Activated CD8-positive, alpha-beta memory T cell treated with anti-CD3 and anti-CD28 coated beads for 1 hour (primary cell): ENCODE measurements at places on chromosomes 5 and 9.

DNA sequence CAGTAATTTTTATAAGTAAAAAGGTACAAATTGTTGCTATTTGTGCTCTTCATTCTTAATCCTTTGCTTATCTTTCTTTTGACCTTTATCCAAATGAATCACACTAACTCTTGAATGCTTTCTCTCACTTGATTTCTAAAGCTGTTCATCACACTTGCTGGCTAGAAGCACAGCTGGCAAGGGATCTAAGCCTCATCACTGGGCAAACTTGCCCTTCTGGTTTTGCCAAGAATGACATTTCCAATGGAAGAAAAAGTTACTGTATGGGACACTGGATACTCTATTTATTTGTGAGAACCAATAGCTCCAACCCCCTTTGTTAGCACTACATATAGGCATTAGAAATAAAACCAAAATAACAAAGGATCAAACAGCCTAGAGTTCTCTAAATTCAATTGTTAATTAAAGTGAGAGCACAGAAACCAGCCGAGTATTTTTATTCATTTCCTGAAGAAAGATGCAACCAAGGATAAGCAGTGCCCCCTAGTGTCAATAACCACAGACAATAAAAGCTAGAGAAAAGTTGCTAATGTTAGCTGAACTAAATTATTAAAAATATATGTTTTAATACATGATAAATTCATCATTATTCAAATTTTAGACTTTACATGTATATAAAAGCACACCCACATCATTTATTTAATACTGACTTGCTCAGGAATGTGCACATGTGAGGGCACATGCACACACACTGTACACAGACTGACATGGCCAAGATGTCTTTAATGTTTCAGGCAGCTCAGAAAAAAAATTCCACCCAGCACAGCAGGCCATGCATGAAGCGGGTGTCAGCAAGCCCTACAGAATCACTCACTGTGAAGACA, 59.8 kb upstream of the POU5F2 start:
- no peak for DNase-seq

- no peak for DNase-seq
These were observed 203.4 kb downstream of the EFNA5 start for GRCh38 chr5:107467137-107467932.

GRCh38 chr9:135290566-135290965, 189.0 kb upstream of the PPP1R26 start:
- no peak for DNase-seq

- DNase-seq: no peak
These were observed 316.3 kb downstream of the GABRB2 start for GRCh38 chr5:161230221-161230620.

DNA sequence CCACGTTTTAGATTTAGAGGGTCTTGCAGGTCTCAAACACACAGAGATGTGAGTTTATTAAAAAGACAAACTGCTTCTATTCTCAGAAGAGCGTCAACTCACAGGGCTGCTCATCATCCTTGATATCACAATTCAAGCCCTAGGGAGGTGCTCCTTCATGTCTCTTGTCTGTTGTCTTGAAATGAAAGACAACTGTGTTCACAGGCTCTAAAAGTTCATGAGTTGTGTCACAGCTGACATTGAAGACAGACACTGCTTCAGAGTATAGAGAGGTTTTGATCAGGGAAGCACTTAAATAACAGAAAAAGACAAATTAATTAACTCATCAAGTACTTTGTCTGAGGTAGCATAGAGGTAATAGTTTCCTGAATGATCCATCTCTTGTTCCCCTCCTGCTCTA, 1917.6 kb upstream of the WWC1 start:
- DNase-seq: no peak

DNA sequence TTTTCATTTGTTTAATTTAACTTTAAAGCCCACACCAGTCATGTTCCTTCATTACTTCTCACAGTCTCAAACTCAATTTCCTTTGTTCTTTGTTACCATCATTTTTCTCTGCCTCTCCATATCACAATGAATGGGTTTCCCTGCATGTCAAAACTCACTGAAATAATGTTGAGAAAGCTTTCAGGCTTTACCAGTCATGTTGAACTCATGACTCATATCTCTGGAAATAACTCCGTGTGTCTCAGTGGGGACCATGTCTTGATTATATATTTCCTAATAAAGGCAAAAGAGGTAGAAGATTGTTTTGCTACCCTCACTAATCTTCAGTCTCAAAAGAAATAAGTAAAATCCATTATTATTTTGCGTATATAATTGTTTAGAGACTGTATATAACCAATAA, 231.2 kb downstream of the CHSY3 start:
- DNase-seq: no peak

GRCh38 chr9:113651896-113652295, 188.4 kb downstream of the RGS3 start:
- DNase-seq: no peak

DNA sequence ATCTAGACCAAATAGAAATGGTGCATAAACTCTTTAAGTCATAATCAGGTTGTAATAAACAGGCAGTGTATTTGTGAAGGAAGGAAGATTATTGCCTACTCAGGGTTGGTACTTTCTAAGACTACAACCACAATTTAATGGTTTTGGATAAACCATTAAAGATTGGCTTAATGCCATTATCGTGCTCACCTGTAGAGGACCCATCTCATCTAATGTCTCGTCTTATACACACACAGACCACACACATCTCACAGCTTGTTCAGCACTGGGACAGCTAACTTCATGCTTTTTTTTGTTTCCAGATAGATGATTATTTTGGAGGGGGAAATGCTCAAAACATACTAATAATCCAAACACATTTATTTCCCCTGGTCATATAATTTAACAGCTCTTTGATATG, 175.7 kb upstream of the SLC12A2 start:
- no peak for DNase-seq

GRCh38 chr5:95261437-95262175, 23.3 kb downstream of the MCTP1 start:
- no peak for DNase-seq

GRCh38 chr9:70405808-70406433, 8.5 kb downstream of the KLF9 start:
- DNase-seq: no peak

- DNase-seq: no peak
These were observed 3.2 kb downstream of the IRX1 start for GRCh38 chr5:3598769-3599211.

DNA sequence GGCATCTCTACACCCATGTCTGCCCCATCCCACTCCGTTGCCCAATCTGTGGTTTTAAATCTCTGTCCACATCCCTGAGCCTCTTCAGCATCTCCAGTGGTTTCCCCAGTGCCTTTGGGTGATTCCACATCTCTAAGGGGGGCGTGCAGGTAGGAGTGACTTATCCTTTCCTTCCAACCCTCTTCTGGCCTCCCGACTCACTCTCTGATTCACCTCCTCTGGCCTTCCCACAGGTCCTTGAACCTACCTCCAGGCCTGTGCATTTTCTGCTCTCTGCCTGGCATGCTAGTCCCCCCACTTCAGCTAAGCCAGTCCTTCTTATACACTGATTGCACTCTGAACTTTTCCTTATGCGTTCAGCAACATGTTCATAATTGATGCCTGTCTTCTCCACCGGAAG, 99.0 kb downstream of the RALGPS1 start:
- no peak for DNase-seq

GRCh38 chr5:52909192-52909591, 80.0 kb upstream of the ITGA2 start:
- DNase-seq: no peak

GRCh38 chr9:132793606-132794580, 84.2 kb downstream of the AK8 start:
- DNase-seq: no peak
